ENCODE measurements at places on chromosomes 16 and 17.

DNA sequence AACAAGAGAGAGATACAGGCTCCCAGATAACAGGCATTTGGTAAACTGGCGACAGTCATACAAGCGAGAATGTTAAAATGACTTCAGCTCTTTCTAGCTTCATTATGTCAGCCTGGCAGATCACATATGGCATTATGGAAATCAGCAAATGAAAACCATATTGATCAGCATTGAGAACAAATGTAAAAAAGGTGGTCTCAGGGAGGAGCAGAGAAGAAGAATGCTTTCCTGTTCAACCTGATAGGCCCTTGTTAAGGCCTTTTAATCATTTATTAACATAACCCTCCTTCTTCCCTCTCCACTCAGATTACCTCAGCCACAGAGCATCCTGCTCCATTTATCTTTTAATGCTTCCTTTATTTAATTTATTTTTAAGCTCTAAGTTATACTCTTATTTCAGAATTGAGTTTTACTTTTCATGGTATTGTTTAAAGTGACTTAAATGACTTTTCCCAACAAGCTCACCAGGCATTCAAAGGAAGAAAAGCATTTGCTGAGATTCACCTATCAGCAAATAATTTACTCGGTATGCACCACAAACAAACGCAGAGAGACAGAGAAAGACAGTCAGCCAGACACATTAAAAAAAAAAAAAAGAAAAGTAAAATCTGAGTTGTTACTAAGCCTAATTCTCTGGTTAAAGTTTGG, 243.9 kb upstream of the TBX2 start:
- no peak for DNase-seq

DNA sequence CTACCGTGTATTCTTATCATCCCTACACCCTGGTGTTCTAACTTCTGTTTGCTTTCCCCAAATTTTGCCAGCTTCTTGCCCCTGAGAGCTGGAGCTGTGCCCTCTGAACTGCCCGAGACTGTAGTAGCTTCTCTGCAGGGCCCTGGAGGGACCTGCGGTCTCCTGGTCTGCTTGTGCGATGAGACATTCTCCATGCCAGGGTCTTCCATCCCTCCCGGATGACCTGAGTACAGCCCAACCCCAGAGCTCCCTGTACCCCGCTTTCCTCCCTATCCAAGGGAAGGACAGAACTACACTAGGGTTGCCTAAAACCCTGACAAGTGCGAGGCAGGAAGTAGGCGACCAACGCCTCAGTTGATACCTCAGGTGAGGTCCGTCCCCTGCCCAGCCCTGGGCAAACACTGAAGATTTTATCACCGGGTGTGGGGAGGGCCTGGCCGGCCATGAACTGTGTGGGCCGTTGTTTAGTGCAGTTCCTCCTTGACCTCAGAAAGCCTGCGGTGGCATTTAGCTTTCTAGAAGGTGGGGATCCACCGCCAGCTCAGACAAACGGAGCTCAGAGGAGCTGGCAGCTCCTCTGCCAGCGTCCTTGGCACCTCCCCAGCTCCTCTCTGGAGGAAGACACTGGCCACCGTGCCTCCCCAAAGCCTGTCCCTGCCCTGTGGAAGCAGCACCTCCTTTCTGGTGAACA, 13.7 kb downstream of the CANT1 start:
- no peak for DNase-seq

DNA sequence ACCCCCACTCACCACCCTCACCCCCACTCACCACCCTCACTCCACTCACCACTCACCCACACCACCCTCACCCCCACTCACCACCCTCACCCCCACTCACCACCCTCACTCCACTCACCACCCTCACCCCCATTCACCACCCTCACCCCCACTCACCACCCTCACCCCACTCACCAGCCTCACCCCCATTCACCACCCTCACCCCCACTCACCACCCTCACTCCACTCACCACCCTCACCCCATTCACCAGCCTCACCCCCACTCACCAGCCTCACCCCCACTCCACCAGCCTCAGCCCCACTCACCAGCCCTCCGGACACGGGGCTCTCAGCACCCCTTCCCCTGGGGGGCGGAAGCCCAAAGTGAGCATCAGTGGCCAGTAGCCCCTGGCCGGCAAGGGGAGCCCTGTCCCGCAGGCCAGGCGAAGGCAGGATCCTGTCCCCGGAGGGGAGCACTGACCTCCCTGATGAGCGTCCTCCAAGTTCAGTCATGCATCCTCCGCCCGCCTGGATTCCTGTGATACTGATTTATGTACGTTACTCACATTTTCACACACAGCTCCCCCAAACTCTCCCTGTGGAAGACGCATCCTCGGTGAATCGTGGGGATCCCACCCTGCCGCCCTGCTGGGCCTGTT, 18.0 kb upstream of the C1QTNF8 start:
- DNase-seq, result no peak

GRCh38 chr16:22671301-22672076, 142.5 kb upstream of the HS3ST2 start:
- no peak for DNase-seq

DNA sequence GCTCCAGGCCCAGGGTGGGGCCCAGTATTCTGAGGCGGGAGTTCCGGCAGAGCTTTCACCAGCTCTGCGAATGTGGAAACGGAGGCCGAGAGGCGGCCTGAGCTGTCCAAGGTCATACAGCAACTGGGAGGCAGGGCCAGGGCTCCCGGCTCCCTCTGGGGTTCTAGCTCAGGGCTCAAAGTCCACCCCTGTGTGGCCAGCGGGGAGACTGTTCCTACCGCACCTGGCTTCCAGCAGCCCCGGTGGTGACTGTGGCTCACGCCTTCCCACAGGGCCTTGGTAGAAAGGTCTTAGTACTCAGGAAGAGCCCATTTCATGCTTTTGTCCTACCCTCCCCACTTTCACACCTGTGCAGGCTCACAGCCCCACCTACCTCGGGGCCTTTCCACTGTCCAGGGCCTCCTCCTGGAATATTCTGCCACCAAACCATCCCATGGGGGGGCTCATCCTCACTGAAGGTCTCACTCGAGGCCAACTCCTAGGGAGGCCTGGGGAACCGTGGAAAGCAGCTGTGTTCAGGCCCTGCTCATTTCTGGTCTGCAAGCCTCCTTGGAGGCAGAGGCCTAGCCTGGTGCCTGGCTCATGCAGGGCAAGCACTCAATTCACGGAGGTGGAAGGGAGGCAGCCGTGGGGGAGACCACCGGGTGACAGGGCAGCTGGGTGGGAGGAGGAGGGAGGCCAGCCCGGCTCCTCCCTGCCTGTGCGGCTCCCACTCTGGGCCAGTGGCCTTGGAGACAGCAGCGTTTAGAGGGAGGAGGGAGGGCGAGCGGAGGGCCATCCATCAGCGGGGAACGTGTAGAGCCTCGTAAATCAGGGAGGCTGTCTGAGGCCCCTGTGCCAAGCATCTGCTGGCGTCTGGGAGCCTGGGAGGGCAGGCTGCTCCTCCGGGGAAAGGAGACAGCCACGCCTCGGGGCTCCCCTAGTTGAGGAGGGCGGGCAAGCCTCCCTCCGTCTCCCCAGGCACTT, 12.7 kb upstream of the DOC2B start:
- no peak for DNase-seq

DNA sequence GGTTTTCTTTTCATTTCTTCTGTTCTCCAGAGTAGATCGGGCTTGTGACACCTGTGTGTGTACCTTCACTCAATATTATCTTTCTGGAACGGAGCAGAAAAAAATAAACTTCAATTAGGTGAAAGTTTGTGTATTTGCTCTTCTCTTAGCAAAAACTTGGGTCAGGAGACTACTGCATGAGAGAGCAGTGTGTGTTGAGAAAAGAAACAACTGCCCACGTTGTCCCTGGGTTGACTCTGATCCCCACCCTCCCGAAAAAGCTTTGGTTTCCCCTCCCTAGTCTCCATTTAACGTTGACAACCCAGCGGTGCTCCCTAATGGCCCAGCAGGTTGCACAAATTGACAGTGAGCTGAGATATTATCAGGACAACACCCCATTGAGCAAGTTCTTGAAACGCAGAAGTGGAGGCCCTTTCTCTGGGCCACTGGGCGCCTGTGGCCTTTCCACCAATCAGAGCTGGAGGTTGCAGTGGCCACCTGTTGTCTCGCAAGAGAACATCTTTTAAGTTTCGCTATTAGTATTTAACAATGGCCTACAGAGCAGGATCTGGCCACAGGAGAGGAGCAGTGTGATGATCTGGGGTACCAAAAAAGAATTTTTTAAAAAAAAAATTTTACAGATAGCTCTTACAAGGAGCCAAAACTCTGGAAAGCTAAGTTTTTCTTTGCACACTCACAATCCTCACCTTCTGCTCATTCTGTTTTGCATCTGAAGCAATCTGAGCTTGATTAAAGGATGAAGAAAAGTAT, 1.5 kb upstream of the TOX3 start:
- no peak for DNase-seq

- no peak for DNase-seq
These were observed 6.8 kb downstream of the ANKFY1 start for GRCh38 chr17:4256952-4257351.

- DNase-seq, result no peak
These were observed 9.2 kb upstream of the NF1 start for GRCh38 chr17:31085563-31085962.

DNA sequence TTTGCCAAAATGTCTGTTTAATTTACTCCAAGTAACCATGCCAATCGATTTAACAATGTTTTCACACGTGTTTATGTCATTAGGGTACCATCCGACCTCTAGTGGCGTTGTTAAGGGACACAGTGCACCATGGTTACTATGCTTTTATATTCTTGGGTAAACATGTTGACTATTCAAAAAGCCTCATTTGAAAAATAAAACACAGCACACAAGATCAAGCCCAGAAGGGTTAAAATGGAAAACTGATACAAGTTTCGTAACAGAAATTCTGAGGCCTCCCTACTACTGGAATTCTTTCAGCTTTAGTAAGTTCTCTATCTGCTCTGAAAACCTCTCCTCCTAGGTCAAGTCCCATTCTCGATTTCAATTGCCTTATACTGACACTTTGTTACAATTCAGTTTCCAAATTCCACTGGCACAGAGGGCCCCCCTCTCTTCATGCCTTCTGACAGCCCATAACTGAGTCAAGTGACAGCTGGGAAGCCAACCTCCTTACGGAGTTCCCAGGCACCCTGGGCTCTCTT, 2.1 kb downstream of the CFAP20 start:
- DNase-seq, result no peak

- DNase-seq, result no peak
These were observed 7.5 kb downstream of the SEC14L1 start for GRCh38 chr17:77148077-77148939.

DNA sequence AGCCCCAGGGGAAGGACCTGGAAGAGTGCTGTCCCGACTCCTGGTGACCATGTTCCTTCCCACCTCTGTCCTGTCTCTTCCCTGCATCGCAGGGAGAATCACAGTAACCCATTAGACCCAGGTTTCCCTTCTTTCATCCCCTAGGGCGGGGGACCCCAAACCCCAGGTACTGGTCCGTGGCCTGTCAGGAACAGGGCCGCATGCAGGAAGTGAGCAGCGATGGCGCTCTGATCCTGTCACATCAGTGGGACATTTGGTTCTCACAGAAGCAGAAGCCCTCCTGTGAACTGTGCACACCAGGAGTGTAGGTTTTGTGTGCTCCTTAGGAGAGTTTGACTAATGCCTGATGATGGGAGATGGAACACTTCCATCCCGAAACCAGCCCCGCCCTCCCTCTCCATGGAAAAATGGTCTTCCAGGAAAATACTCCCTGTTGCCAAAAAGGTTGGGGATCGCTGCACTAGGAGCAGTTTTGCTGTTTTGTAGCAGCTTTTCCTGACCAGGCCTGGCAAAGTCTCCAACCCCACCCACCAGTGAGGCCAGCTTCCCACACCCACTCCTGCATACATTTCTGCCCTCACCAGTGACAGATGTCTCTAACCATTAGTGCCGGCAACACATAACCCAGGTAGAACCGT, 10.5 kb downstream of the MNT start:
- DNase-seq, result no peak

DNA sequence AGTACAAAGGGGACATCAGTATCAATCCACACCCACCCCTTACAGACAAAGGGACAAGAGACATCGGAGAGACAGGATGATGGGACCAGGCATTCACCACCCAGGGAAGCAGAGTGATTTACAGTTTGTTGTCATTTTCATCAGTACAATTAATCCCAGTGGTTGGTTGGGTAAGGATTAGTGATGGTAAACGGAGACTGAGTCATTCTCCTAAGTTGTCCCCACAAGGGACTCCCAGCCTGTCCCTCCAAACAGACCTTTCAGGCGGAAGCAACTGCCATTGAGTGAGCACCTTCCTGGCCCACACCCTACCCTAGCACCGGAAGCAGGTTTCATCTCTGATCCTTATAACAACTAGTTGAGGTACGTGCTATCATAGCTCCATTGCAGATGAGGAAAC, 11.2 kb downstream of the PPL start:
- DNase-seq, result no peak

- DNase-seq, result no peak
These were observed 51.3 kb downstream of the MEAK7 start for GRCh38 chr16:84453061-84453752.

- no peak for DNase-seq
These were observed 52.5 kb downstream of the SMPD3 start for GRCh38 chr16:68395815-68396214.

DNA sequence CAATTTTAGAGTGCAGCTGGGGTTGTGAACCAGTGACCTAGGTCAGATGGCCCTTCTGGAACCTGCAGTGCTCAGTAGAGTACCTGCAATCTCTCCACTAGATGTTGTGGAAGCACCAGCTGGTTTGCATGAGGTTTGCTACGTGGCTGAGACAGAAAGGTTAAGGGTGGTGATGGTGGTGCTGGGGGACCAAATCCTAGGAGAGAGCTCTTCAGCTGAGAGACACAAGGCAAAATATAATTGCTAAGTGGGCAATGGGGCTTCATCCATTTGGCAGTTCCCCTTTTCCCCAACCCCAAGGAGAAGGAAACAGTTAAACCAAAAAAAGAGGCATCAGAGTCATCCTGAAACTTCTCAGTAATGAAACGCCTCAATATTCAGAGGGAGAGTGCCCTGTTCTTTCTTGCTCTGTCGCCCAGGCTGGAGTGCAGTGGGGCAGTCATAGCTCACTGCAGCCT, 13.9 kb downstream of the ITPRIPL2 start:
- no peak for DNase-seq

DNA sequence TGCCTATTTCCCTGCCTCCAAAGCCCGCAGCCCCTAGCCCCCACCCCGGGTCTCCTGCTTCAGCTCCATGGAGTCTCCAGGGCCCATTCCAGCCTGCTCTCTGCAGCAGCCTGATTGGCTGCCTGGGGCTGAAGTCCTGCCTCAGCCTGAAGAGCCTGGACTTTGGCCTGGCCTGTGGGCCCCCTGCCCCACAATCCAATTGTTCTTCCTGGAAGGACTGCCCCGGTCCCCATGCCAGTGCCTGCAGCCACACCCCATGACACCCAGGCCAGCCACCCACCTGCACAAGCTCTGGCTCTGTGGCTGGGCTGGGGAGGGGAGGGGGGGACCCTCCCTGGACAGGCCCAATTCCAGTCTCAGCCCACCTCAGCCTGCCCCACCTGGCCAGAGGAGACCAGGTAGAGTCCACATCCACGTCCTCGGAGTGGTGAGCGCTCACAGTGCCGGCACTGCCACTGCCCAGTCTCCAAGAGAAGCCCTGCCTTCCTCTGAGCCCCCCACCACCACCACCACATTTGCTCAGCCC, 12.3 kb downstream of the ENPP7 start:
- DNase-seq, result no peak

DNA sequence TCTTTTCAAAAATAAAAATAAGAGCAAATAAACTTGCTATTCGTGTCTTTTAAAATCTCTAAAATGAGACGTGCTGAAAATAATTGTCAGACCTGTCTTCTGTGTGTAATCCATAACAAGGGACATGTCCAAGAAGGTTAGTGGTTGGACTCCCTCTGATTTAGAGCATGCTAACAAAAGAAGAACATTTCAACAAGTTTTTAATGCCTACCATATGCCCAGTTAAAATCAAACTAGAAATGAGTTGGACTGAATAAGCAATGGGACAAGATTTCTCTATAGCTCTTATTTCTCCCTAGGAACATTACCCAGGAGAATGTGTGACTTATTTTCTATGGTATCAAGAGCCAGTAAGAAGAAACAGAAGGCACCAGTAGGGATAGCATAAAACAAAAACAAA, 689.7 kb upstream of the SOX9 start:
- no peak for DNase-seq
